IMR-90 (cell line): ENCODE measurements at places on chromosomes 7 and 10. TPM values are rescaled to one million over a fixed set of nuclear protein-coding genes. Genes with fewer than 3 reads are reported as not detected.
A peak's percentile ranks its signal among the peaks of the same experiment; 100 is the strongest.

DNA sequence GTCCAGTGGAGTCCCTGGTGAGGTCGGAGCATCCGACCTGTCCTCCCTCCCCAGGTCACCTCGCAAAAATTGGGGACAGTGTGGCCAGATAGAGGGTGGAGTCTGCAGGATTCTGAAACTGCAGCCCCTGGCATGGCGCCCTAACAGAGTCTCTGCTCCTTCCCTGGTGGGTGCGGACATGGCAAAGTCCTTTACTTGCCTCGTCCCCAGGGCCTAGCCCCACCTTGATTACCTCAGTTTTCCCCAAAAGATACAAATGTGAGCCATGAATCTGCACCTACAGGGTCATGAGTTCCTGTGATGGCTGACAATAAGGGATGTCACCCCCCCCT lies 47.7 kb downstream of the NPVF start:
- no peaks in the 10 kb centered on the region for H3K36me3 ChIP-seq
- H3K4me3 ChIP-seq, result peak overlapping the region; percentile 67
- H3K4me1 ChIP-seq, result peaks cover 2% of the 10 kb centered on the region; the same call in 1 of the 2 replicates
- H3K27me3 ChIP-seq, result peaks cover 4% of the 10 kb centered on the region; the same call in 1 of the 2 replicates
- peak overlapping the region; percentile 39; the same call in 1 of the 2 replicates for H3K27ac ChIP-seq

GRCh38 chr7:2528481-2529095 lies 9.0 kb downstream of the LFNG start:
- no peak overlapping the region for H3K27ac ChIP-seq
- no peaks in the 10 kb centered on the region for H3K27me3 ChIP-seq
- no peak overlapping the region for H3K4me3 ChIP-seq

DNA sequence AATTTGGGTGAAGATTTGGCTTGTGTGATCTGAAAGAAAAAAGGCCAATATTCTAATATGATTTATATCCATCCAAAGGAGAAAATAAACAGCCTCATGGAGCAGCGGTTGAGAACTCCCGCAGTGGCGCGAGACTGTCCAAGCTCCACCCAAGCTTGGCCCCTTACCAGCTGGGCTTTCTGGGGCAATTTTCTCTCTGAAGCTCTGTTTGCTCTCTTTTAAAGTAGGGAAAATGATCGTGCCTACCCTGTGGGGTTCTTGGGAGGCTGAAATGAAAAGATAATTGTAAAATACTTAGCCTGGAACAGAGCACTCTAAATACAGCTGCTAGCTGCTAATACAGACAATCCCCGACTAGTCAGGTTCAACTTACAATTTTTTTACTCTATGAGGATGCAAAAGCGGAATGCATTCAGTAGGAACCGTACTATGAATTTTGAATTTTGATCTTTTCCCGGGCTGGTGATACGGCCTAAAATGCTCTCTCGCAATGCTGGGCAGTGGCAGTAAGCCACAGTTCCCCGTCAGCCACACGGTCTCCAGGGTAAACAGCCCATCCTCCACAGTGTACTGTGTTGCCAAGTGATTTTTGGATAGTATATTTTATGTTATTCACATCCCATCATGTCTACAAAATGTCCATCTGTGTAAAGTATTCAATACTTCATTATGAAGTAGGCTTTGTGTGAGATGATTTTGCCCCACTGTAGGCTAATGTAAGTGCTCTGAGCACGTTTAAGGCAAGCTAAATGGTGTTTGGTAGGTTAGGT lies 137.7 kb downstream of the CHN2 start:
- no peaks in the 10 kb centered on the region; the same call in 1 of the 2 replicates for H3K27me3 ChIP-seq
- H3K36me3 ChIP-seq, result no peaks in the 10 kb centered on the region
- H3K4me1 ChIP-seq, result no peaks in the 10 kb centered on the region
- H3K27ac ChIP-seq, result no peak overlapping the region

DNA sequence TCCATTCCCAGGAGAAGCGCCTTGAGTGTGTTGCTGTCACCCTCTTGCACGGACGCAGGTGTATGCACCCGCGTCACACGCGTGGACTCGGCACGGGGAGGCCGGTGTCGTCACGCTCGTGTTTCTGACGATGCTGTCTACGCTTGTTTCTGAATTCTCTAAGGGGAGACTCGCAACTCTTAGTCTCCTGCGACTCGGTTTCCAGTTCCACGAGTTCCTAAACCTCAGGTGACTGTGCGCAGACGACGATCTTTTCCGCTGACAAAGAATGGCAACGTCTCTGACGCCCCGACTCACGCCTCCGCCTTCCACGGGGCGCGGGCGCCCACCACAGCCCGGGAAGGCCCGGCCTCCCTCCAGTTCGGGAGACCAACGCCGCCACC lies 579 bp downstream of the IDI1 start:
- DNase-seq, result peak; percentile 57
- H3K36me3 ChIP-seq, result peaks cover 4% of the 10 kb centered on the region

DNA sequence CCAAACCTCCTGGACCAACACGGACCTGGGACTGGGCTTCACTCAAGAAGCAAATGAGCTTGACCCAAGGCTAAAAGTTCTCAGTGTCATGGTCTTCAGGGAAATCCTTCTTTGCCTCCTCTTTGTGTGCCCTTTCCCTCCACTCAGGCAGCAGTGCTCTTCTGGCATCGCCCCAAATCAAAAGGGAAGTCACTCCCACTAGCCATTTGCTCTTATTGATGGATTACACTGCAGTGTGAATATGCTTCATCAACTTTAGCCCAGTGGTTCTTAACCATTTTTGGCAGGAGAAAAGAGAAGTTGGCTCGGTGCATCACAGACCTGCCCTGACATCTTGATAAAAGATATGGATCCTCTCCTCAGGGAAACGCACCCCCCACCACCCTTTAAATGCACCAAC lies 19.2 kb upstream of the IKZF1 start:
- no peaks in the 10 kb centered on the region for H3K4me1 ChIP-seq
- no peaks in the 10 kb centered on the region for H3K36me3 ChIP-seq
- H3K27ac ChIP-seq, result no peak overlapping the region
- no peaks in the 10 kb centered on the region for H3K27me3 ChIP-seq
- no peak overlapping the region for H3K4me3 ChIP-seq

DNA sequence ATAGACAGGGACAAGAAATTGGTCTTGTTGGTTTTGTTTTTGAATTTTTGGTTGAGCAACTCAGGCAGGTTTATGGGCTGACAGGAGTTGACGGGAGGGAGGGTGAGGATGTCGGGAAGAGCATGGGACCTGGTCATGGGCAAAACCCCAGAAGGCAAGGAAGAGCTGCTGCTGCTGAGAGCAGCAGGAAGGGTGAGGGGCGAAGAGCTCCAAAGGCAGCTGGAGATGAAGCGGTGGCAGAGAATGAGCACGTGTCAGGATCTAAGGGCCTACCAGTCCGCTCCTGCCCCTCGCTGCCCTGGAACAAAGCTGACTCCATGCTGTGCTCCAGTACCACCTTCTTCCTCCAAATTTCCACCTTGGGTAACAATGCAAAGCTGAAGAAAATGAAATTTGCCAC lies 84.3 kb downstream of the ARHGAP22 start:
- no peak overlapping the region for H3K4me3 ChIP-seq
- H3K27ac ChIP-seq, result no peak overlapping the region
- no peaks in the 10 kb centered on the region for H3K27me3 ChIP-seq
- no peak for DNase-seq

- no peak overlapping the region for H3K27ac ChIP-seq
- H3K4me3 ChIP-seq, result no peak overlapping the region
- H3K36me3 ChIP-seq, result no peaks in the 10 kb centered on the region
- no peaks in the 10 kb centered on the region for H3K4me1 ChIP-seq
- DNase-seq, result peak; percentile 64
These were observed 99.4 kb downstream of the CCDC3 start for GRCh38 chr10:12902135-12902572.

- H3K27me3 ChIP-seq, result peaks cover 8% of the 10 kb centered on the region; the same call in 1 of the 2 replicates
- H3K27ac ChIP-seq, result no peak overlapping the region
- DNase-seq, result no peak
- no peaks in the 10 kb centered on the region for H3K4me1 ChIP-seq
- H3K4me3 ChIP-seq, result no peak overlapping the region
These were observed 23.3 kb upstream of the ZNF273 start for GRCh38 chr7:64879800-64880199.

DNA sequence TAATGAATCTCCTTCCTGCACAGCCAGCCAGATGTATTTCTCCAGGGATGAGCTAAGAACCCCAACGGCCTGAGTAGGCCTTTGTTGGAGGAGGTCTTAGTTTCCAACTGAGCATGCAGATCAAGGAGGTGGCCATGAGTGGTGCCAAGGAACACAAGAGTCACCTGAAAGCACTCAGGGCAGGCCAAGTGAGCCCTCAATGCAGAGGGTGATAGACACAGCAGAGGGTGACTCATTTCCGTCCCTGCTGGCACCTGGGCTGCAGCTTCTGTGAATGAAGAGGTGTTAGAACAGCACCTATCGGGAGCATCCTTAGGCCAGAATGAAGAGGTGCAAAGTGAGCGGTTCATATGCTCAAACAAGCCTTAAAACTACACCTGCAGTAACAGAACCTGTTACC lies 211.8 kb downstream of the FRMD4A start:
- H3K4me3 ChIP-seq, result no peak overlapping the region
- no peaks in the 10 kb centered on the region for H3K36me3 ChIP-seq
- DNase-seq, result no peak
- H3K4me1 ChIP-seq, result no peaks in the 10 kb centered on the region
- no peak overlapping the region for H3K27ac ChIP-seq
- peaks cover 3% of the 10 kb centered on the region for H3K27me3 ChIP-seq

DNA sequence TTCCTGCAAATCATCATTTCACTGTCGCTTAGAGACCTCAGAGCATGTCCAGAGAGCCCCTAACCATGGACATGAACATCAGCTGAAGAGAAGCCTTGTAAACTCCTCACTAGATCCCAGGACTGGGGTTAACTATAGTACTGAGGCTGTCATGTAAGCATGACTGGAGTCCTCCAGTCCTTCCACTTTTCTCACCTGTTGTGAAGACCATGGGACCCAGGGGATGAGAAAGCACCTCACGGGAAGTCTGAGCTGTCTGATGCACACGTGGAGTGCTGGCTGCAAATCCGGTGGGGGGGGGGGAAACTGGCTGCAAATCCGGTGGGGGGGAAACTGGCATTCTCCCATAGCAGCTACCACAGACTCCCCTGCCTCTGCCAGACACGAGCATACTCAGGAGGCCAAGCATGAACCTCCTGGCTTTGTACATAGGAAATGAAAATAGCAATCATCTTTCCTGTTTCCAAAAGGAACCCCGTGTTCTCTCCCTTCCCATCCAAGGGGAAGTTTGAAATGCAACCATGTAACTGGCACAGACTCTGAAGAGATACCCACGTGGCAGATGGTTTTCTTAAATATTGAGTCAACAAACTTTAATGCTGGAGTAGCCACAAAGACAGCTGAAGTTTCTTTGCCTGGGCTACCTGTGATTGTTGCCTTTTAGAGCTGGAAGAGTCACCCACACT lies 261.4 kb downstream of the ZMYND11 start:
- no peak for DNase-seq
- no peaks in the 10 kb centered on the region for H3K4me1 ChIP-seq
- H3K27ac ChIP-seq, result no peak overlapping the region

GRCh38 chr10:127318396-127318795 lies 122.0 kb upstream of the INSYN2A start:
- H3K36me3 ChIP-seq, result peaks cover 2% of the 10 kb centered on the region; the same call in 1 of the 2 replicates
- no peak overlapping the region for H3K4me3 ChIP-seq
- H3K27ac ChIP-seq, result no peak overlapping the region

- H3K27ac ChIP-seq, result no peak overlapping the region
- no peak overlapping the region for H3K4me3 ChIP-seq
- no peaks in the 10 kb centered on the region for H3K36me3 ChIP-seq
- DNase-seq, result no peak
- no peaks in the 10 kb centered on the region for H3K27me3 ChIP-seq
These were observed 219.8 kb downstream of the NEBL start for GRCh38 chr10:20677340-20677739.

GRCh38 chr10:119829429-119829828 lies 43.2 kb downstream of the MCMBP start:
- H3K4me1 ChIP-seq, result no peaks in the 10 kb centered on the region
- H3K36me3 ChIP-seq, result peaks cover 35% of the 10 kb centered on the region
- DNase-seq, result no peak

GRCh38 chr7:90599038-90599437 lies 2.9 kb downstream of the CDK14 start:
- no peak overlapping the region for H3K4me3 ChIP-seq
- no peaks in the 10 kb centered on the region for H3K27me3 ChIP-seq
- peak; percentile 37 for DNase-seq
- H3K4me1 ChIP-seq, result peaks cover 2% of the 10 kb centered on the region; the same call in 1 of the 2 replicates

GRCh38 chr7:155942226-155942950 lies 130.1 kb upstream of the SHH start:
- H3K4me1 ChIP-seq, result peaks cover 2% of the 10 kb centered on the region; the same call in 1 of the 2 replicates
- no peak overlapping the region for H3K4me3 ChIP-seq
- no peaks in the 10 kb centered on the region for H3K27me3 ChIP-seq
- H3K36me3 ChIP-seq, result no peaks in the 10 kb centered on the region
- H3K27ac ChIP-seq, result no peak overlapping the region

DNA sequence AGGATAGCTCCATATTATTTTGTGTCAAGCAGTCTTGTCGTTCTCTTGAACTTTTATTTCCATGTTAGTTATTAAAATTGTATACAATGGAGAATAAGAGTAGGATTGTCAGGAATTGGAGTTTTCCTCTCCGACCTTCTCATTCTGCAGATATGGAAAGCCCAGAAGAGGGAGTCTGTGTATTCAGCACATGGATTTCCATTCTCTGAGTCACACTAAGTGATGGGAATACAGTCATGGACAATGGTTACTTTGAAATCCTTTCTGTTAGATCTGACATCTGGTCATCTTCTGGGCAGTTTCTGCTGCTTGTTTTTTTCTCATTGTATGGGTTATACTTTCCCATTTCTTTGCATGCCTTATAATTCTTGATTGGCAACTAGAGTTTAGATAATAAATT lies 5.0 kb upstream of the TASOR2 start:
- H3K27ac ChIP-seq, result no peak overlapping the region
- H3K36me3 ChIP-seq, result no peaks in the 10 kb centered on the region
- peaks cover 14% of the 10 kb centered on the region; the same call in 1 of the 2 replicates for H3K27me3 ChIP-seq
- H3K4me3 ChIP-seq, result no peak overlapping the region

GRCh38 chr10:97647556-97647955 lies 7.1 kb downstream of the PI4K2A start:
- H3K4me3 ChIP-seq, result no peak overlapping the region
- H3K27me3 ChIP-seq, result no peaks in the 10 kb centered on the region
- peaks cover 25% of the 10 kb centered on the region for H3K36me3 ChIP-seq

Gene PPIA
- total RNA-seq, result 3,396 and 3,430 TPM in 2 replicates

Gene CACUL1
- total RNA-seq, result 23.5 and 24.7 TPM in 2 replicates

Gene EIF4H
- 241 and 269 TPM in 2 replicates for total RNA-seq

Gene MKX
- total RNA-seq, result 0.28 and 0.36 TPM in 2 replicates

Gene CEP55
- 23.5 and 30.8 TPM in 2 replicates for total RNA-seq

Gene MAP3K8
- total RNA-seq, result 1.8 and 3.9 TPM in 2 replicates
